ENCODE measurements at places on chromosomes 5 and 9.

GRCh38 chr9:72462340-72462739 lies 59.1 kb upstream of the TMC1 start:
- no peak for DNase-seq

DNA sequence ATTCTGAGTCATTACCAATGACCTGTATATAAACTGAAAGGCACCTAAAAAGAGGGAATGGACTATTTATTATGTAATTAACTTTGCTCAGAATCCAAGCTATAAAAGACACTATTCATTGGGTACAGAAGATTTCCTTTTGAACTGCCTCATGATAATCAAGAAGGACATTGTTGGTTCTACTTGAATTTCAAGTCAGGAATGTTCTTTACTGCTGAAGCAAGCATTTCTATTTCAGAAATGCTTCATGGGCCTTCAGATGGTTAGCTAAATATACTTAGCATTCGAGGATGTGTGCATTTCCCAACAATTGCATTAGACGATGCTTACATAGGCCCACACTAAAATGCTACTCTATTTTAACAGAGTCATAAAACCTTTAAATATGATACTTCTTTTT lies 658.2 kb upstream of the DMAC1 start:
- DNase-seq, result no peak

DNA sequence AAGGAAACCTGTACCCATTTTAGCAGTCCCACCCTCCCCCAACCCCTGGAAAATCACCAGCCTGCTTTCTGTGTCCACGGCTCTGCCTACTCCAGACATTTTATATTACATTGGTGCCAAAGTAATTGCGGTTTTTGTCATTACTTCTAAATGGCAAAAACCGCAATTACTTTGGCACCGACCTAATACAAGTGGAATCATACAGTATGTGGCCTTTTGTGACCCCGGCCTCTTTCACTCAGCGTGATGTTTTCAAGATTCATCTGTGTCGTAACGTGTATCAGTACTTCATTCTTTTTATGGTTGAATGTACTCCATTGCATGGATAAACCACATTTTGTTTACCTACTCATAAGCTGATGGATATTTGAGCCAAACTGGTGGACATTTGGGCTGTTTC lies 9.7 kb upstream of the ORM1 start:
- no peak for DNase-seq

DNA sequence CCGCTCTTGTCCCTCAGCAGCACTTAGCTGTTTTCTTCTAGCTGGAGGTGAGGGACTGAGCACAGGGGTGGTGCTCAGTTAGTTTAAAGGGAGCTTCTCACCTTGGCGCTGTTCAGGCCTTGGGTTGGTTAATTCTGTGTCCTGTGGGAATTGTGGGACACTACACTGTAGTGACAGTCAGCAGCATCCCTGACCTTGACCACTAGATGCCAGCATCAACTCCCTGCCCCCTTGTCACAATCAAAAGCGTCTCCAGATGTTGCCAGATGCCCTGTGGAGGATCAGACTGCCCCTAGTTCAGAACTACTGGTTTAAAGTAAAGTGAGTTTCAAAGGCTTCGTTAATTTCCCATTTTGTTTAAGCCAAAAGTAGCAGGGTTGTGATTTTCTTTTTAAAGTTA lies 65.5 kb upstream of the DMRT3 start:
- no peak for DNase-seq

- DNase-seq, result peak; percentile 54
Observed at GRCh38 chr5:74767579-74767913, 497 bp downstream of the NSA2 start.

GRCh38 chr5:163563880-163564279 lies 58.5 kb downstream of the MAT2B start:
- no peak for DNase-seq

GRCh38 chr9:87771316-87772006 lies 45.5 kb downstream of the CTSL start:
- DNase-seq, result no peak

DNA sequence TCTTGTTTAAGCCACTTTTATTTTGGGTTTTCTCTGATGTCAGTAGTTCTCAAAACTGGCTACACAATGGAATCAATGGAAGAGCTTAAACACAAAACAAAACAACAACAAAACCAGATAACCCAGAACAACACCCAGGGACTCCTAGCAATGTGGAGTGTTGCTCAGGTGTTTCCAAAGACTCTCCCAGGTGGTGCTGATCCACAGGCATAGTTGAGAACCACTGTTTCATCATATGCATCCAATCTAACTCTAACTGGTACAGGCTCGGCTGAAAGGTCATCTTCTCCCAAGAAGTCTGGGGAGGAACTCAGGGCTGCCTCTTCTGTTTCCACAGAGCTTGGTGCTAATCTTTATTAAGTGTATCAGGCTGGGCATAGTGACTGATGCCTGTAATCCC lies 5.4 kb upstream of the ALDH1B1 start:
- DNase-seq, result no peak

DNA sequence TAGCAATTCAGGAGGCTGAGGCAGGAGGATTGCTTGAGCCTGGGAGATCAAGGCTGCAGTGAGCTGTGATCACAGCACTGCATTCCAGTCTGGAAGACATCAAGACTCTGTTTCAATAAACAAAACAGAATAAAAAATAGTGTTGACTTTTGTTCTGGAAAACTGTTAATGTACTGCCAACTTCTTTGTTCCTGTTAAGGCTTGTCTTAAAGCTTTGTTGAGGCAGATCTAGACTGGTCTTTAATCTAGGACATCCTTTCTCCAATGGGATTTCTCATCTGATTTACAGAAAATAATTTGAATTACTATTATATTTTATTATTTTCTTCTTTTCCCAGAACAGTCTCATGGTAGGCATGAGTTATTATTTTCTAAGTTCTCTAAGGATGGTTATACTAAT lies 26.0 kb downstream of the BDP1 start:
- no peak for DNase-seq

- DNase-seq, result no peak
Observed at GRCh38 chr5:55218967-55219366, 8.1 kb downstream of the MCIDAS start.

- no peak for DNase-seq
Observed at GRCh38 chr5:15827741-15828140, 327.8 kb downstream of the FBXL7 start.

- DNase-seq, result no peak
Observed at GRCh38 chr9:93108291-93109041, 12.4 kb downstream of the CARD19 start.

DNA sequence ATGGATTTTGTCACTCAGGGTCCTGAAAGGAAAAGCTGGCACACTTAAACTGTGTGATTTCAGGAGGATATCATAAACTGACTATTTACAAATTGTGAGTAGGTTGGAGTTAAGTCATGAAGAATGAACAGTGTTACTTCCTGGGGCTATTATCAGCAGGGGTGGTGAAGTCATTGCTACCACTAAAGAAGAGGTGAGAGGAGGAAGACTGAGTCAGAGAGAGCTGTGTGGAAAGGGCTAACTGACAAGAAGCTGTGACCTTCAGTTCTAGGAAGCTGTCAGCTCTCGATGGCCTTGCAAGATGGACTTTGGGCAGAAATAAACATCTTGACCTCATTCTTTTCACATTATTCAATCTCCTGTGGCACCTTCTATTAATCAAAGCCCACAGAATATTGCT lies 72.3 kb upstream of the STARD4 start:
- no peak for DNase-seq

- DNase-seq, result no peak
Observed at GRCh38 chr5:175851727-175852126, 19.7 kb upstream of the CPLX2 start.

- no peak for DNase-seq
Observed at GRCh38 chr5:172439785-172440477, 14.4 kb downstream of the SH3PXD2B start.

GRCh38 chr5:158715592-158715991 lies 384.1 kb downstream of the EBF1 start:
- no peak for DNase-seq

- DNase-seq, result no peak
Observed at GRCh38 chr5:104498281-104498680, 935.7 kb upstream of the NUDT12 start.

Measured in stimulated activated effector memory CD8-positive, alpha-beta T cell treated with anti-CD3 and anti-CD28 coated beads, Interleukin-12 subunit alpha, Interleukin-12 subunit beta, amount 100 ng/mL, for 72 hours (primary cell).